ENCODE measurements at places on chromosomes 5 and 9.

DNA sequence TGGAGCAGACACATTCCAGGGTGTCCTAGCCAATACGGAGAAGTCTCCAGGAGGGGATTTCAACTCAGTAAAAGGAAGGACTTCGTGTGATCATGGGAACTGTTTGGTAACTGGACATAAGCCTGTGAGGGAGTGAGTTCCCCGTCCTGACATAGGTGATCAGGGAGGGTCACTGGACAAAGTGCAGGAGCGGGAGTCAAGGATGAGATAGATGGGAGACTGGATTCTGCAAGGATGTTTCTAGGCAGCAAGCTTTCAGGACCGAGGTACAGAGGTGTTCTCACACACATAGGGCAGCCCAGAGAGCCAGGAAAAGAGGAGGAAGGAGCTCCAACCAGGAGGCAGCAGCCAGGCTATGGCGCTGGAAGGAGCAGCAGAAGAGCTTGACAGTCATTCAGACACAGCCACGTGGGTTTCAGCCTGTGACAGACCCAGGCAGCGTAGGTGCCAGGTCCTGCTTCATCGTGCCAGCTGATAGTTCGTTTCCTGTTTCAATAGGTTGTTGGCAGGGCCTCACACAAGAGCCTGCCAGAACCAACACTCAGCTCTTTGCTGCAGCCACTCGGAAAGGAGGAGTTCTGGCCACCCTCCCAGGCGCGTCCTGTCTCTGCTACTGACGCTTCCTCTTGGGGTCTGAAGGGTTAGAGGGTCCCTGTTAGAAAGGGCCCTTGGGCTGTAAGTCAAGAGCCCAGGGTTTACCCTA lies 84.1 kb downstream of the AMBP start:
- DNase-seq, result no peak

DNA sequence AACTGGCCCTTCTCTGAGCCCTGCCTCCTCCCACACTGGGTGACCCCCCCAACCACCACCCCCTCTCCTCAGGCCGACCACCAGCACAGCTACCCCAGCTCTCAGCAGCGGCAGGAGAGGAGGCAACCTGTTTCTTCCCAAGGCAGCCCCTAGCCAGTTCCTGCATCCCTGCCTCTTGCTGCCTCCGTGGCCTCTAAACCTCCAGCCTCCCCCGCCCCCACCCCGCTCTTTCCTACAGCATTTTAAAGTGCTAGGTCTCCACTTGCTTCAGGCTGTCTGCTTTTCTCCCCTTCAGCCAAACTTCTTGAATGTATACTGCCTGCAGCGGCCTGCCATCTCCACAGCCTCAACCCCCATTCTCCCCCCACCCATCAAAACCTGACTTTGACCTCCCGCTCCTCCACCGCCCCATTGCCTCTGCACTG lies 135.6 kb downstream of the DAB2IP start:
- no peak for DNase-seq

GRCh38 chr9:115777610-115778009 lies 376.0 kb upstream of the PAPPA start:
- no peak for DNase-seq

- DNase-seq, result no peak
Observed at GRCh38 chr5:115751176-115751575, 65.3 kb downstream of the CDO1 start.

DNA sequence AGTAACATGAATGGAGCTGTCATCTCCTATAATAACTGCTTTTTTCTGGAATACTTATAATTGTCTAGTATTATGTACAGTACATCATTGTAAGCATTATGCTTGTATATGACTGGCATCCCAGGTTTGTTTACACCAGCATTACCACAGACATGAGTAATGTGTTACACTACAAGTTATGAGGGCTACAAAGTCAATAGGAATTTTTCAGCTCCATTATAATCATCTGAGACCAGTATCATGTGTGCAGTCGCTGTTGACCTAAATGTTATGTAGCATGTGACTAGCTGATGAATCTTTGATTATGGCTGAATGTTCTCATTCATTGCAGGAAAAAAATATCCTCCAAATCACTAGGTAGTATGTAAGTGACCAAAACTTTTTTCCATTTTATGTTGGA lies 2.2 kb downstream of the ZCCHC9 start:
- DNase-seq, result peak; percentile 32

- no peak for DNase-seq
Observed at GRCh38 chr5:16935231-16936149, 598 bp downstream of the MYO10 start.

DNA sequence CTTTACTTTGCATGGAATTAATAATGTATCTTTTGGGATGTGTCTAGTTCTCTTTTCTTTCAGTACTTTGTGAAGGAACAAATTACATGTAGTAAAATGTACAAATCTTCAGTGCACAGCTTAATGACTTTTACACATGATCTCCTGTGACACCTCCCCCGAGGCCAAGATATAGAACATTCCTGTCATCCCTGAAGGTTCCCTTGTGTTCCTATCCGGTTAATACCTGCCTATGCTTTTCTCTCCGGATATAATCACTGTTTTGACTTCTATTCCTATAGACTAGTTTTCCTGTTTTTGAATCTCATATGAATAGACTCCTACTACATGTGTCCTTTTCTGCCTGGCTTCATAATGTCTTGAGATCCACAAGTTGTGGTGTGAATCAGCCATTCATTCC lies 21.5 kb downstream of the STC2 start:
- DNase-seq, result no peak

DNA sequence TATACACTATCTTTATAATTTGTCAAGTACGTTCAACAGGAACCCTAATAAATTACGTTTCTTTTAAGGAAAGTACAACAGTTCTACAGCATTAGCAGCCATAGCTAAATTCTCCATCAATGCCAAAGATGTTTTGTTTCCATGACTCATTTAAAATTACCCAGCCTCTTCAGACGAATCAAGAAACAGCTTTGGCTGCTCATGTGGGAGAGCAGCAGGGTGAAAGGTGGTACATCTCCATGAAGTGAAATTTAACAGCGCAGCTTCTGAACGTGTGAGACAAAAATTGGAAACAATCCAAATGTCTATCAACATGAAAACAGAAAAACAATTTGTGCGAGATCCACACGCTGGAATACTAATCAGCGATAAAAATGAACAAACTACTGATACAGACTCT lies 327.3 kb upstream of the CDH6 start:
- DNase-seq, result no peak

- no peak for DNase-seq
Observed at GRCh38 chr9:123345567-123345955, 10.4 kb upstream of the CRB2 start.

DNA sequence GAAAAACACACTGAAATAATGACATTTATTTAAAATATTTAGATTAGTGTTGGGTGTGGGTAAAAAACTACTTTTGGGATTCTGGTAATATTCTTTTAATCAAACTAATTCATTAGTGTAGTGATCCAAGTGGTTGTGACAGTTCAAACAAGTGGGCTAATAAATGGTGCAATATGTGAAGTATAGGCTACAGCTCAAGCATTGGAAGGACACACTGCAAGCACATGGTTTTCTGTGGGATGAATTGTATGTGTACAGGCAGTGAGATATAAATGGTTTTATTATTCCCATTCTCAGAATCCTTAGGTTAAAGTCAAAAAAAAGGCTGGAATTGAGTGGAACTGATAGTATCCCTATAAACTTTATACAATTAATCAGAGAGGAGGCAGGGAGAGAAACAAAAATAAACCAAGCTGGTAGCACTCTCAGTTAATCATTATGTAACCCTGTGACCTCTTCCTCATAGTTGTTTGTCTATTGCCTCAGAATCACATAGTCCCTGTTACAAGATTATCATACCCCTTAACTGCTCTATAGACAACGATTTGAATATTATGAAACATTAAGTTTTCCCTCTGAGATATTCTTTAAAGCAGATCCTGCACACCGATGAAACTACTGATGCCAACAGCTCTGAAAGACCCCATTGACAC lies 1755.4 kb upstream of the ACO1 start:
- no peak for DNase-seq

GRCh38 chr9:89418474-89418845 lies 79.5 kb downstream of the SEMA4D start:
- no peak for DNase-seq

DNA sequence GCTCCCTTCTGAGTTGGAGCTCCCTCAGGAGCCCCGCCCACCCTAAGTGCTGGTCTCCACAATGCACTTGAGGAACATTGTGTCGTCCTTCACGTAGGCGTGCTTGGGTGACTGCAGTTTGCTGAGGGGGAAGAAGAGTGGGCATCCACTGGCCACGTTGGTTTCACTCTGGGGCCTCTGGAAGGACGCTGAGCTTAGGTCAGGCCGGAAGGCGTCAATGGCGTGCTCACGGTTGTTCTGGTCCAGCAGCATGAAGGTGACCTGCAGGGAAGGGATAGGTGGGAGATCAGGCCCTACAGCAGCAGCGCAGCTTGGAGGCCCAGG lies 21.7 kb downstream of the TRAF1 start:
- DNase-seq, result no peak

- DNase-seq, result no peak
Observed at GRCh38 chr5:110899566-110900412, 161.0 kb downstream of the SLC25A46 start.
